Naive thymus-derived CD8-positive, alpha-beta T cell (primary cell): ENCODE measurements at places on chromosomes 3 and 15. TPM values are rescaled to one million over a fixed set of nuclear protein-coding genes. Genes with fewer than 3 reads are reported as not detected.
A peak's percentile ranks its signal among the peaks of the same experiment; 100 is the strongest.

DNA sequence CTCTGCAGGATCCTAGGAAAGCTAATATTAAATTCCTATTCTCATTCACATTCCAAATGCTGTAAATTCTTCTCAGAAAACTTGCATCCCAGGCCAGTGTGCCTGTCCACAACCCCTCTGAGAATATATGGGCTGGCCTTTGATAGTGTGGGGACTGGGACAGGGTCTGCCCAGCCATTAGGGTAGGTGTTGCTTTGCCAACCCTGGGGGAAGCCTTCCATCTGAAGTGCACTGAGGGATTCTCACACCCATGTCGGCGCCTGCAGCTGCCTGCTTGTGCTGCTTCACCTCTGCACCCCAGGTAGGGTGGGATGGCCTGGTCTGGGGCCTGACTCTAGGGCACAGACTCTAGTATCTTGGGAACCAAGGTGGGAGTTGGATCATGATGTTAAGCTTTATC lies 15.2 kb upstream of the EXOG start:
- no peak for DNase-seq

DNA sequence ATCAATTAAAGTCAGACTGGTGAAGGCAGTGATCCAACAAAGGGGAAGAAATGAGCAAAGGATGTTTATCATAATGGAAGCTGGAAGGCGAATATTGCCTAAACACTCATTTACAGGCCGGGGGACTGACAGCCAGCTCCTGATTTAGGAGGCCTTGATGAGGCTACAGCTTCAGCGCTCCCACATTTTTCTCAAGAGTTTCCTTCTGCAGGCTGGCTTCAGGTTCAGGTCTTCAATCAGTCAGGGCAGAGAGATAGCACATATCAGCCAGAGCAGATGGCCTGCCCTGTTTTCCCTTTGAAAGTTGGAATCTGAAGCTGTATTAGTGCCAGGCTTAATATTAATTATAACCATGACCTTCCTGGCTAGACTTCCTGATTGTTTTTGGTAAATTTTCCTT lies 218.9 kb downstream of the SV2B start:
- DNase-seq = no peak

The WDR72 gene
- total RNA-seq = not detected

GRCh38 chr15:92745845-92746271 lies 90.3 kb upstream of the FAM174B start:
- no peak for DNase-seq

DNA sequence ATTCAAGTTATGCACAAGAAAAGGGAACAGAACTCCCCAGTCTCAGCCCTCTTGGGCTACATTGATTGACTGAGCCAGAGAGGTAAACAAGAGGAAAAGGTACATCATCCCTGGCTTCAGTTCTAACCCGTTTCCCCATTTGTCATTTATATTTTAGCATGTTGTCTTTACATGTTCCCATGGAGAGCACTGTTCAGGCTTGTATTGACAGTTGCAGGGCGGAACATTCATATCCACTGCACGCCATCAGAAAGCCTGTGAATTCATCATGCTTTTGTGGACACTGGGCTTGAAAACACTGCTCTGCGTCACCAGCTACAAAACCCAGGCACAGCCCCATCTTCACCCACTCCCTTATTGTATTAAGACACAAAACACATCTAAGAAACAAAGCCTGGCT lies 240.9 kb upstream of the EIF1B start:
- no peak for DNase-seq

The ZNF860 gene
- 1.1 TPM for total RNA-seq

GRCh38 chr15:50653156-50653743 lies 33.3 kb downstream of the TRPM7 start:
- no peak for DNase-seq

The CLDN18 gene
- not detected for total RNA-seq

DNA sequence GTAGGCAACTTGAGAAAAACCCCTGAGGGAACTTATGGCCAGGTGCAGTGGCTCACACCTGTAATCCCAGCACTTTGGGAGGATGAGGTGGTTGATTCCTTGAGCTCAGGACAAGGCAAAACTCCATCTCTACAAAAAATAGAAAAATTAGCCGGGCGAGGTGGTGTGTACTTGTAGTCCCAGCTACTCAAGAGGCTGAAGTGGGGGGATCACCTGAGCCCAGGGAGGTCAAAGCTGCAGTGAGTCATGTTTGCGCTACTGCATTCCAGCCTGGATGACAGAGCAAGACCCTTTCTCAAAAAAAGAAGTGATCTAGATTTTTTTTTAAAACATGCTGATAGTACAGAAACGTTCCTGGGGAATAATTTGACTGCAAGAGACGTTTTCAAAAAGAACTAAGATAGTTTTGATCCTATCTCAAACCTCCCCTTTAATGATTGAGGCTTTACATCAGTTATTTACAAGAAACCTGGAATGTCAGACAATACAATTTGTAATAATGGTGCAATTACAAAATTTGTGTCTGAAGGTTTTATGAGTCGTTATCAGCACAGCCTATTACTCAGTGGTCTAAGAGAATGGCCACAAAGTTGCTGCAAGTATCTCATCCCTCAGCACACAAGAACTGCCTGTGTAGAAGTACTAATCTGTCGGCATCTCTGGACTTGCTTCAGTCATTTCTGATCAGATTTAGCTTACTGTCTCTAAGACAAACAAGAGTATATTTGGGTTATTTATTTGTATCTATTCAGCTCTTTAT lies 32.2 kb upstream of the KLHL25 start:
- DNase-seq = no peak

The LRTM1 gene
- total RNA-seq = not detected

DNA sequence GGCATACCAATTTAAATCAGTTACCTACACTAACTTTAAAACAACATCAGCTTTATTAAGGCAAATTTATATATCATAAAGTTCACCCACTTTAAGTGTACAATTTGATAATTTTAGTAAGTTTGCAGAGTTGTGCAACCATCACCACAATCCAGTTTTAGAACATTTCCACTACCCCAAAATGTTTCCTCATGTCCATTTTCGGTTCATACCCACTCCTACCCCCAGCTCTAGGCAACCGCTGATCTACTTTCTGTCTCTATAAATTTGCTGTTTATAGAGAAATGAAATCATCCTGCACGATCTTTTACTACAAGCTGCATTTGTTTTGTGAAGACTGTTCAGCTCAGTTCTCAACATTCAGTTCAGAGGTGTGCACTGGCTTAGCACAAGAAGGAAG lies 31.5 kb upstream of the FAM81A start:
- DNase-seq = no peak

DNA sequence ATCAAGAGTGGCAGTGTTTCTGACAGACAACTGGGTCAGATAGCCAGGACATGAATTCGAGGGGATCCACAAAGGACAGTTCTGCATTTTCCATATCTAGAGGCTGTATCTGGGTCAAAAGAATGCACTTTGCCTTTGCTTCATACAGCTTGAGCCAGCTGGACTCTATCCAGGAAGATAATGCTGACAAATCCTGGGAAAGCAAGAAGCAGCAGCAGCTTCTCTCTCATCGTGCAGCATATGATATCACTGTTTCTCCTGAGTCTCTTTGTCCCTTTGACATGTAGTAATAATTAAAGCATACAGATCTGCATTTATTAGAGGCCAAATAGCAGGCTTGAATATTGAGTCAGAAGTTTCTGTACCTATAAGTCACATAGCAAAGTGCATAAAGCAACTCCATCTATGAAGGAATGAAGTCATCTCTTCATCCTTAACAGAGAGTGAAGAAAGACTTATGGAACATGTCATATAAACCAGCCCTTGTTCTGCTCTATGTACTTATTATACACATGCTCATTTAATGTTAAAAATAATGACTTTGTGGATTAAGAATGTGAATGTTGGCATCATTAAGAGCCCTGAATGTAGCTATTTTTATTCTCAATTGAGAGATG lies 236.8 kb upstream of the GBE1 start:
- DNase-seq = no peak

DNA sequence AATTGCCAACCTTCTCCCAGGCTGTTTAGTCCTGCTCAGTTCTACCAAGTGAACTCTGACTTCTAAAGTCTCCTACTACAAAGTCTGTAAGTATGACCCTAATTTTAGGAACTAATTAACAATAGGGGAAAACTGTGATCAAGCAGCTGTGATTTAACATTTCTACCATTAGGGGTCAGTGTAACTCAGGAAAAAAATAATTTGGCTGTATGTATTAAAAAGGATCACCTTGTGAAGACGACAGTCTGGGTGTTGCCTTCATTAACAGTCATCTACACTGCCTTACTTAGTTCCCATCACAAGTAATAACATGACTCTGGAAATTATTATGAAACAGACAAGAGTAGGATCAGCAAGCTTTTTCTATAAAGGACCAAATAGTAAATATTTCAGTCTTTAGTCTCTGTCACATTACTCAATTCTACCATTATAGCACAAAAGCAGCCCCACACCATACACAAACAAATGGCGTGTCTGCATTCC lies 4.2 kb upstream of the NPHP3 start:
- no peak for DNase-seq

DNA sequence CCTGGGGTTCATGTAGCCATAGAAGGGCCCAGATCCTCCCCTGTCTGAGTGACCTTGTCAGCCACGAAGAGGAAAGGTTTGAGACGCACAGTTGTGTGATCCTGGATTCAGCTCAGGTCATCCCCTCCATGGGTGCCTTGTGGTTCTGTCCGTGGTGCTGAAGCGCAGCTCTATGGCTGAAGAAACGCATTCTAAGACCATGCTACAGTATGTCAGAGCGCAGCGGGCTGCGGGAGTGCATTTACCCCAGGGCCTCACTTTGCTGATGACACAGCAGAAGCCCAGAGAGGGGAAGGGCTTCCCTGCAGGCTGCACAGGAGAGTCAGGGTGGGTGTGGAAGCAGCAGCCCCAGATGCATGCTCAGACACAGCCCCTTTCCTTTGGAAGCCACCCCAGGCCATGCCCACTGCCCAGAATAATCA lies 68.8 kb upstream of the IQSEC1 start:
- DNase-seq = no peak

DNA sequence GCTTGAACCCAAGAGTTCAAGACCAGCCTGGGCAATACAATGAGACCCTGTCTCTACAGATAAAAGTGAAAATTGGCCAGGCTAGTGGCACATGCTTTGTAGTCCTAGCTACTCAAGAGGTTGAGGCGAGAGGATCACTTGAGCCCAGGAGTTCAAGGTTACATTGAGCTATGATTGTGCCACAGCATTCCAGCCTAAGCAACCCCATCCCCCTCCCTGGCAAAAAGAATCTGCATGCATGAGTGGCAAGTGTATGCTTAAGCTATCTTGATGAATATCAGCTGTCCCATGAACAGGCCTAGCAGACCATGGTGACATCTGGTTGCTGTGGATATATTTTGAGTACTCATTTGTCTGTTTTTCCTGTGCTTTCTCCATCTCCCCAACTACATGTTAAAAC lies 4.7 kb downstream of the ATRIP start:
- no peak for DNase-seq

The RARB gene
- not detected for total RNA-seq

- no peak for DNase-seq
These were observed 646 bp downstream of the IQCB1 start for GRCh38 chr3:121834157-121834670.

The GOLGA8S gene
- total RNA-seq = 0.63 TPM

The SETMAR gene
- 13.0 TPM for total RNA-seq

GRCh38 chr3:85586018-85586417 lies 627.2 kb downstream of the CADM2 start:
- DNase-seq = no peak

DNA sequence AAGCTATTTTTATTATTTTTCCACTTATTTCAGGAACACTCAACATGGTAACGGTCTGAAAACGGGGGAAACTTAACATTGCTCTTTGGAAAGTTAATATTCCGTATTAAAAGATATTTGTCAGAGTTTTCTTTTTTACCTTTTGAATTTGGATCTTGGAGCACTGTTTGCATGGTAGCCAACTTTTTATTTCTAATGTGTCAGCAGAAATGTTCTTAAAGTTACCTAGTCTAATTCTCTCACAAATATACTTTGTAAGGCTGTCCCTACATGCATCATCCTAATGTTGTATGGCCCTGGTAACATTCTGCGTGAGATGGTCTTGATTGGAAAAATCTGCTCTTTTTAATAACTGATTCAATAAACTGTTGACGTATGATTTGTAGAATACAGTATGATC lies 719.5 kb downstream of the FHIT start:
- no peak for DNase-seq

DNA sequence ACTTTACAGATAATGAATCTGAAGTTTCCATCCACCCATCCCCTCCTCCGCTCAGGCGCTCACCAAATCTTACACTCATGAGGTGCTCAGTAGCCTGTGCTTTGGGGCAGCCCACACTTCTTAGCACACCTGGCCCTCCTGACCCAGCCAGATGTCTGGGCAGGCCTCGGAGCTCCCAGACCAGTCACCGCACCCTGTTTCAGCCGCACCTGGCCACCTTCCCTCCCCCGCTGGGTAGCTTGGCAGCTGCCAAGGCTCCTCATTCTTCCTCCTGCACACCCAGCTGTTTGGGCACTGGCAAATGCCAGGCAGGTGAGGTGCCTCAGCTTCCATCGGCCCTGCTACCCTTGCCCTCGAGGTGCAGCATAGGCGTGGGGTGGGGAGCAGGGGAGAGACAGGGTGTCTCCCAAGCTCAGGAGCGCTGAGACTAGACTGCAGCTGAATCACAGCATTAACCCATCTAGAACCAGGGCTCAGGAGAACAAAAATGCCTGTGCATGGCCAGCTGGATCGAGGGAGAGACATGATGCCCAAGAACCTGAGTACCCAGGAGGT lies 45.8 kb downstream of the CDC25A start:
- no peak for DNase-seq

DNA sequence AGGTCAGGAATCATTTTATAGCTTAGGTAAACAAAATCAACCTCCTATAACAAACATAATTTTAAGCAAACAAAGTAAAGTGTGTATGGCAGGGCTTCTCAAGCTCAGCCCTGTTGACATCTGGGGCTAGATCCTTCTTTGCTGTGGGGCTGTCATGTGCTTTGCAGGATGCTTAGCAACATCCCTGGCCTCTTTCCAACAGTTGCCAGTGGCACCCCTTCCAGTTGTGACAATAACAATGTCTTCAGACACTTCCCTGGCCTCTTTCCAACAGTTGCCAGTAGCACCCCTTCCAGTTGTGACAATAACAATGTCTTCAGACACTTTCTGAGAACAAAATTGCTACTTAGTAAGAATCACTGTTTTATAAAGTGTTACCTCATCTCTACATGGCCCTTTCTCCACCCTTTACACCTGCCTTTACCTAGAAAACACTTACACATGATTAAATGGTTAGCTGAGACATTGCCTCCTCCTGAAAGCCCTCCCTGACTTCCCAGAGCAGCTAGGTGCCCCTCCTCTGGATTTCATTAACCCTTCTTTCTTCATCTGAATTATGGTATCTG lies 194.0 kb upstream of the LMCD1 start:
- DNase-seq = no peak

- no peak for DNase-seq
These were observed 3.2 kb downstream of the SLC6A6 start for GRCh38 chr3:14405360-14406238.

GRCh38 chr3:35393901-35394799 lies 245.2 kb upstream of the ARPP21 start:
- DNase-seq = no peak

GRCh38 chr3:146469150-146470017 lies at the start of gene PLSCR2:
Gene PLSCR2 (minus strand): TSS chr3:146469561. CDS start chr3:146459904, 9,657 bp downstream.
- peak; percentile 76 for DNase-seq

GRCh38 chr3:15044326-15044725 lies 20.8 kb downstream of the MRPS25 start:
- no peak for DNase-seq
